ENCODE measurements at places on chromosomes 6 and 20.

GRCh38 chr6:83574783-83575182 is 62.4 kb downstream of the PRSS35 start:
- DNase-seq, result no peak

GRCh38 chr20:13639150-13639497 is 392 bp upstream of the TASP1 start:
- no peak for DNase-seq

DNA sequence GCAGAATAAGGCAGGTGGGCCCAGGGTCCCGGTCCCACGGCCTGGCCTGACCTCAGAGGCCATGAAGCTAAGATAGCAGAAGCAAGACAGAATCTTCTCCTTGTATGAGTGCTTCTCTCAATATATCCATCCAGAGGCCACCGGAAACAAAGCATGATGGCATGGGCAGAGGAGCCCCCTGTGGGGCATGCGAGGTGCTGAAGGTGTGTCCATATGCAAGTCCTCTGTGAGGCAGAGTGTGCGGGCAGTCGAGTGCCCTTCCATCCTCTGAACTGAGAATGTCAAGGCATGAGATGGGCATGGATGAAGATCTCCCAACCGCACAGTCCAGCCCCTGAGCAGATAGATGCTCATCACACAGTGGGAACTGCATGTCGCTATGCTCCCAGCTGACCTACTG is 9.8 kb upstream of the GGTLC1 start:
- DNase-seq, result no peak

- DNase-seq, result peak; percentile 96
Measured at GRCh38 chr6:37077905-37078296, 72.4 kb downstream of the FGD2 start.

- DNase-seq, result no peak
Measured at GRCh38 chr6:5729080-5729434, 277.7 kb downstream of the NRN1 start.

DNA sequence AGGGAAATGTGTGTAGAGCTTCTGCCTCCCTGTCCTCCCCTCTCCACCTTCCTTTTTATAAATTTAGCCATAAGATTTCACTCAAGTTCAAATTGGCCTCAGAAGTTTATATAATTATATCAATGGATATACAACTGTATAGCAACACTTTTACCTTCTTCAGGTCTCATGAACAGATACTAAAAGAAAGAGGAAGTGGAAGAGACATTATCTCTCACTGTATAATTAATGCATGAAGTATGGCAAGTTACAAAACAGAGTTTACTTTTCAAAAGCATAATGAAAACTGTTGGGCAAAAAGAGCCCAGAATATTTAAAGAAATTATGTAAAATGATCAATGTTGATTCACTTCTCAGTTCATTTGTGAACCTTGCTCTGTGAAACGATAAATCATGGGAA is 99.7 kb downstream of the PDE7B start:
- no peak for DNase-seq

- no peak for DNase-seq
Measured at GRCh38 chr6:159036673-159037072, 8.1 kb downstream of the TAGAP start.

- no peak for DNase-seq
Measured at GRCh38 chr6:25973923-25974555, 11.4 kb downstream of the TRIM38 start.

DNA sequence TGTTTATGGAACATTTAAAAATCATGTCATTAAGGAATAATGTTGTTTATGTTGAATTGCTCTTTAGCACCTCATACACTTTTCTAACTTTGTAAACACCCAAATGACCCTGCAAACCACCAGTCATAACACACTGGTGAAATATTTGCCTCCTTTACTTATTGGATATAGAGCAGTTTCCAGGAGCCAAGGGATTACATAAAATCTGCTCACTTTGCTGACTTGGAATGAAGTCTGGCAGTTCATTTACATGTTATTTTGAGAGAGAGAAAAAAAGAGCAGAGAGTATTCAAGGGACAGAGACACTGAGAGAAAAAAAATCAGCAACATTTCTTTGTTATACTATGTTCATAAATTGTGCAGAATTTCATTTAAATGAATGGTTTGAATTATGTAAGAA is 46.6 kb upstream of the DEFB112 start:
- no peak for DNase-seq

GRCh38 chr6:84707171-84707570 is 57.2 kb downstream of the TBX18 start:
- peak; percentile 14 for DNase-seq

- DNase-seq, result no peak
Measured at GRCh38 chr20:46057856-46058598, 29.0 kb downstream of the SLC12A5 start.

GRCh38 chr6:119620846-119621555 is 271.4 kb upstream of the MAN1A1 start:
- no peak for DNase-seq

- no peak for DNase-seq
Measured at GRCh38 chr6:160419488-160419887, 71.3 kb downstream of the SLC22A3 start.

GRCh38 chr6:1079525-1079924 is 232.4 kb upstream of the FOXQ1 start:
- DNase-seq, result no peak

DNA sequence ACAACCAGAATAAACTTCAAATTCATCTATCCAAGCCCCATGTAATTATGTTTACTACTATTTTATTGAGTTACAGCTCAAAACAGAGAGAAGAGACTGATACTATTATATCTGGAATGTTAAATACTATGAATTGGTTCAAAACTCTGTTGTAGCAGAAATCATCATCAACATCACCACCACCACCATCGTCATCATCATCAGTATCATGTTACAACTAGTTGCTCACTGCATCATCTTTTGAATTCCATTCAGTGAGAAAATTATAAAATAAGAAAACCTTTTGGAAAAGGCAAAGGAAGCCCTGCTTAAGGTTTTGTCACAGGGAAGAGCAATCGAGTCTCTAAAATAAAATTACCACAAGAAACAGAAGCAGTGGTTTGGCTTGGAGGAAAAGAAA is 36.2 kb upstream of the THEMIS start:
- no peak for DNase-seq

DNA sequence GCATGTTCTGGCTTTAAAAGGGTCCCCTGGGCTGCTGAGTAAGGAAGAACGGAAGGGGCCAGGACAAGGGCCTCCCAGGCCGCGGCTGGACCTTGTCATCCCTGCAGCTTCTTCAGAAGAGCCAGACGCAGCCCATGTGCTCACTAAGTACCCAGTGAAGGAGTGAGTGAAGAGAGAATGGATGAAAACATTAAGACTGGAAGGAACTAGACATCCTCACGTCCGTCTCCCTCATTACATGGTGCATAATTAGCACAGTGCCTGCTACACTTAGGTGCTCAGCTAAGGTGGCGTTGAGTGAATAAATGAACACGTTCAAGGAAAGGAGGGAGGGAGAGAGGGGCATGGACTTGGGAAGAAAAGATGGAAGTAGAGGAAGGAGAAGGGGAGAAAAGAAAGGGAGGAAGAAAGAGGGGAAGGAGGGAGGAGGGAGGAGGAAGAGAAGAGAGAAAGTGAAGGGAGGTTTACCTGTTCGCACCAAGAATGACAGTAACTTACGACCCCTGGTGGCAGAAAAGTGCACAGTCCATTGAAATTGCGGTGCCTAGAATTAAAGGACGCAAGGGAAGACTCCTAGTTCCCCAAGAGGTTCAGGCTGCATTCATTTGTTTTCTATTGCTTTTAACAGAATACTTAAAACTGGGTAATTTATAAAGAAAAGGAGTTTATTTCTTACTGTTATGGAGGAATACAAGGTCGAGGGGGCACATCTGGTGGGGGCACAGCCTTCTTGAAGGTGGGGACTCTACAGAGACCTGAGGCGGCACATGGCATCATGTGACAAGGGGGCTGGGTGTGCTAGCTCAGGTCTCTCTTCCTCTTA is 8.0 kb downstream of the TP53RK start:
- DNase-seq, result no peak

DNA sequence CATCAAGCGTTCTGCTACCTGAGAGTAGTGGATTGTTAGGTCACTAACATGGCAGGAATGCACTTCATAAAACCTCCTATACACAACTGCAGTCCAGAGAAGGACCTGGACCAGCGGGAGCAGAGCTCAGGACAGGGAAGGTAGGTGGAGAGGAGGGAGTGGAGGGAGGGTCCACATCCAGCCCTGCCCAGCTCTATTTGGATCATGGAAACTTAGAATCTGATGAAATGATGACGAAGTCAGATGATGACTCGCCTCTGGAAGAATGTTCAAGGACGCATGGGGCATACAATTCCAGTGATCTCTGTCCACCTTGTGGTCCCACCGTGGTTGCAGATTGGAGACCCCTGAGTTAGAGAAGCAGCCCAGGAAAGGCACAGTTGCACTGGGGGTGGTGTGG is 68.8 kb downstream of the CLIC5 start:
- no peak for DNase-seq

Data from AG09319 (cell line).